ENCODE measurements at places on chromosomes 1 and 21.

- DNase-seq = no peak
Observed at GRCh38 chr1:229094476-229095311, 176.2 kb upstream of the RAB4A start.

- DNase-seq = peak; percentile 56
Observed at GRCh38 chr1:209569455-209570207, 13.9 kb upstream of the CAMK1G start.

DNA sequence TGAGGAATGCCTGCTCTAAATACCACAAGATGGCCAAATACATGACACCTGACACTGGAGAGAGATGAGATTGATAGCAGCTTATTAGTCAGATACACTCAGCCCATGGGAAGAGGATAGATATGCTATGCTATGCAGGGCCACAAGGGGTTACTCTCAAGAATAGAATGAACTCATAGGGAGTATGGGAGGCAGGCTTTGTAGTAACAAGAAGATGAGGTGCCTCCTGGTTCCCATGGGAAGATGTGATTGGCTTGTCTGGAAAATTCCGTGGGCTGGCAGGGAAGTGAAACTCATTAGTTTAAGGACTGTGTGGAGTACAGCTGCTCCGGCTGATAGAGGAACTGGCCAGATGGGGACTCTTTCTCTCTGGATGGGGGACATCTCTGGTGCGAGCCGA lies 16.5 kb downstream of the CCDC30 start:
- DNase-seq = no peak

DNA sequence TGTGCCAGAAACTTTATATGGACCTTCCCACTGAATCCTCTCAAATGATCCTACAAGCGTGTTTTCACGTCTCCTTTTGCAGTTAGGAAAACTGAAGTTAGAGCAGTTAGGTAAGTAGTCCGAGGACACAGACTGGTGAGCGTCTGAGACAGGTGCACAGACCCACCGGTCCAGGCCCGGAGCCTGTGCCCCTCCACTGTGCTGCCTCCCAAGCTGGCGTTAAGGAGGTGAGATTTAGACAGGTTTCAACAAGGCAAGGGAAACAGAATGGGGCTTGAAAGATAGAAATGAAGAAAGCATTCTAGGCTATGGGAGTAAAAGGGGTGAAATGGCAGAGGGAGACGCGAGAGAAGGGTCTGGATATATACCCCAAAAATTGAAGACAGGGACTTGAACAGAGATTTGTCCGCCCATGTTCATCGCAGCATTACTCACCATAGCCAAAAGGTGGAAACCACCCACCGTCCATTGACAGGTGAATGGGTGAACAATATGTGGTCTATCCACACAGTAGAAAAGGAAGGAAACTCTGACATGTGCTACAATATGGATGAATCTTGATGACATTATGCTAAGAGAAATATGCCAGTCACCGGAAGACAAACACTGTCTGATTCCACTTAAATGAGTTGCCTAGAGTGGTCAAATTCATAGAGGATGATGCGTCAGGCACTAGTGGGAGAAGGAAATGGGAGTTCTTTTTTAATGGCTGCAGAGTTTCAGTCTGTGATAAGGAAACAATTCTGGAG lies 15.7 kb upstream of the PKP1 start:
- no peak for DNase-seq

- no peak for DNase-seq
Observed at GRCh38 chr1:24961961-24962861, 32.1 kb upstream of the RUNX3 start.

GRCh38 chr1:114319418-114319817 lies 165.7 kb upstream of the SYT6 start:
- DNase-seq = no peak

DNA sequence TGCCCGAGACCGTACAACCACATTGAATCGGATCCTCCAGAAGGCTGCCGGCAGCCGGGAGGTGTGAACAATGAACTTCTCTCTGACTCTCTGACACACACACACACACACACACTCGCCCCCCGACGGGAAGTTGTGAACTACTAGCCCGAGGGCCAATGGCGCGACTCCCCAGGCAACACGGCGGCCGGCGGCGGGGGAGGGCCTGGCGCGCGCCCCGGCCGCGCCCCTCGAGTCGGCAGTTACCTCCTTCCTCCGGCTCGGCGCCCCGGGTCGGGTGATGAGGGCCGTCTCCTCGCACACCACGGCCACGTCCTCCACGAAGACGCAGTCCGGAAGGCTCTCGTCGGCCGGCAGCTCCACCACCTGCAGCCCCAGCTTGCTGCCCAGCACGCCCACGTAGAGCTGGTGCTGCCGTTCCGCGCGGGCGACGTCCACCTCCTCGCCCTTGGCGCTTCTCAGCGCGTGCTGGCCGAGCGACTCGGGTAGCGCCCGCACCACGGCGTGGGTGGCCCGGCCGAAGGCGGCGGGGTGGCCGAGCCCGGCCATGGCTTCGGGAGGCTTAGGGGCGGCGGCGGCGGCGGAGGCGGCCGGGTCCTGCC lies 361 bp downstream of the DDAH1 start:
- peak; percentile 32 for DNase-seq

DNA sequence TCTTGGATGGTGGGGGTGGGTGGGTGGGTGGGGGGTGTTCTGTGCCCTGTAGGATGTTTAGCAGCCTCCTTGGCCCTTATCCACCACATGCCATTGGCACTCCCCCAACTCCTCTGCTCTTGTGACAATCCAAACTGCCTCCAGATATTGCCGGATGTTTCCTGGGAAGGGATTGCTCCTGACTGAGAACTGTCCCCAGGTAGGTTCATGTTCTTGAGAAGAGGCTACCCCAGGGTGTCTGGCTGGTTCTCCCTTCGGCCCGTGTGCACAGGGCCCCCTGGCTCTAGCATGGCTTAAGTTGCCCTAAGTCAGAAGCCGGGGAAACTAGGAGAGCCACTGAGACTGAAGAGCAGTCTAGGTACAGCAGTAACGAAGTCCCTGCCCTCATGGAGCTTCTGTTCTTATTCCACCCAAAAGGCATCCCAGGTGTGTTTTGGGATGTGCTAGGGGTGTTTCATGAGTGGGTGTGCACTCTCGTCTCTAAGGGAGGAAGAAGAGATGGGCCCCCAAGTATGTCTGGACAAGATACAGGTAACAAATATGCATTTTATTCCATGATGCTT lies 19.8 kb upstream of the THRAP3 start:
- DNase-seq = no peak

- DNase-seq = no peak
Observed at GRCh38 chr1:214071469-214071868, 83.7 kb downstream of the PROX1 start.

DNA sequence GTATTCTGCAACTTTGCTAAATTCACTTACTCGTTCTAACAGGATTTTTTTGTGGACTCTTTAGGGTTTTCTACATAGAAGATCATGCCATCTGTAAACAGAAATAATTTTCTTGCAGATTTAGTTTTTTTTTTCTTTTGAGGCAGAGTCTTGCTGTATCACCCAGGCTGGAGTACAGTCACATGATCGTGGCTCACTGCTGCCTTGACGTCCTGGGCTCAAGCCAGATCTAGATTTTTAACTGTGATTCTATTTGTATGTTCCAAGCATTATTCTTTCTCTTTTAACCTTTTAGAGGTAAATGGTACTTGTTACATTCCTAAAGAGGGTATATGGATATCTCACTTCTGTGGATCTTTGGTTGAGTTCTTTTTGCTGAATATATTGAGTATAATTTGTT lies 18.6 kb downstream of the FABP3 start:
- no peak for DNase-seq
